Testis (tissue), 5 donors: ENCODE measurements at places on chromosomes 7 and 10. TPM values are rescaled to one million over a fixed set of nuclear protein-coding genes. Genes with fewer than 3 reads are reported as not detected.
A peak's percentile ranks its signal among the peaks of the same experiment; 100 is the strongest.

The FEZF1 gene
- total RNA-seq: 5.6 TPM

The TMEM243 gene
- total RNA-seq: 26.3 TPM

The SEPHS1 gene
- 41.7 TPM for total RNA-seq

DNA sequence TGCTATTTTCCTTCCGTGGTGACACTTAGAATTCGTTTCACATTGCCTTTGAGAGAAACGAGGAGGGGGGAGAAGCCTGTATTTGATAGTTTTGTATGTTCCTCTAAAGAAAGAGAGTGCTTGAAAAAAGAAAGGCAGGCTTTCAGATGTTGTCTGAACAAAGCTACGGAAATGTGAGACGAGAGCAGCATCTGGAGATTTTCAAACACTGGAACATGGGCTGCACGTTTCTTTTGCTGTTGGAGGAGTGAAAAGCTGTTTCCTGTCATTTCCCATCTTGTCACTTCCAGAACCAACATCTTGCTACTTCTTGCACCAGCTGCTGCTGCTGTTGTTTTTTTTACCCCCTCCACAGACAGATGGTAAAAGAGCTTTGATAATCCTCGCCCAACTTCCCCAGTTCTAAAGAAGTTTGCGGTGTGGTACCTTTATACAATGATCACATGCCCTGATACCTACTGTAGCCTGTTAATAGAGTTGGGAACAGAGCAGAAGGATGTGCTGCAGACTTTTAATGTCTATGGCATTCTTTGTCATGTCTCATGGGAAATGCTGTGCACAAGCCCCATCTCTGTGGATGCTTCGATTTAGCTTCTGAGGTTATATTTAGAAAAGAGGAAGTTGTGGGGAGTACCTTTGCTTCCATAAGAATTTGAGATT, 408.1 kb downstream of the AUTS2 start:
- DNase-seq: no peak

GRCh38 chr7:134458341-134458805, 527 bp downstream of the AKR1B1 start:
- peak; percentile 70 for DNase-seq

DNA sequence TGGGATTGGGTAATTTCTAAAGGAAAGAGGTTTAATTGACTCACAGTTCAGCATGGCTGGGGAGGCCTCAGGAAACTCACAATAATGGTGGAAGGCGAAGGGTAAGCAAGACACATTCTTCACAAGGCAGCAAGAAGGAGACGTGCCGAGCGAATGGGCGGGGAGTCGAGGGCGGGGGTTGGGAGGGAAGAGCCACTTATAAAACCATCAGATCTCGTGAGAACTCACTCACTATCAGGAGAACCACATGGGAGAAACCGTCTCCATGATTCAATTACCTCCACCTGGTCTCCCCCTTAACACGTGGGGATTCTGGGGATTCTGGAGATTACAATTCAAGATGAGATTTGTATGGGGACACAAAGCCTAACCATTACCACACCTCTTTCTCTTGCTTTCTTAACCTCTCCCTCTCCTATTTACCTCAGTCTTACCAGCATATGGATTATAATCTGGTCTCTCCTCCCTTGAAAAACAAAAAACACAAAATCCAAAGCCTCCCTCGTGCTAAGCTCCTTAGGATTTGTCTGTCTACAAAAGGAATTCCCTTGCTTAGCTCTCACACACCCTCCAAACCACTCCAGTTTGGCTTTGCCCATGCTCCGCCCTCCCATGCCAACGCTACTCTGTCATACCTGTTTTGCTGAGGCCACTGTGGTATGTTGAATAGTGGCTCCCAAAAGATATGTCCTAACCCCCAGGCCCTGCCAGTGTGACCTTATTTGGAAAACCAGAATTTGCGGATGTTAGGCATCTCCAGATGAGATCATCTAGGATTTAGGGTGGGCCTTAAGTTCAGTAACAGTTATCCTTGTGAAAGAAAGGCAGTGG, 19.6 kb upstream of the EFCAB10 start:
- DNase-seq: no peak

DNA sequence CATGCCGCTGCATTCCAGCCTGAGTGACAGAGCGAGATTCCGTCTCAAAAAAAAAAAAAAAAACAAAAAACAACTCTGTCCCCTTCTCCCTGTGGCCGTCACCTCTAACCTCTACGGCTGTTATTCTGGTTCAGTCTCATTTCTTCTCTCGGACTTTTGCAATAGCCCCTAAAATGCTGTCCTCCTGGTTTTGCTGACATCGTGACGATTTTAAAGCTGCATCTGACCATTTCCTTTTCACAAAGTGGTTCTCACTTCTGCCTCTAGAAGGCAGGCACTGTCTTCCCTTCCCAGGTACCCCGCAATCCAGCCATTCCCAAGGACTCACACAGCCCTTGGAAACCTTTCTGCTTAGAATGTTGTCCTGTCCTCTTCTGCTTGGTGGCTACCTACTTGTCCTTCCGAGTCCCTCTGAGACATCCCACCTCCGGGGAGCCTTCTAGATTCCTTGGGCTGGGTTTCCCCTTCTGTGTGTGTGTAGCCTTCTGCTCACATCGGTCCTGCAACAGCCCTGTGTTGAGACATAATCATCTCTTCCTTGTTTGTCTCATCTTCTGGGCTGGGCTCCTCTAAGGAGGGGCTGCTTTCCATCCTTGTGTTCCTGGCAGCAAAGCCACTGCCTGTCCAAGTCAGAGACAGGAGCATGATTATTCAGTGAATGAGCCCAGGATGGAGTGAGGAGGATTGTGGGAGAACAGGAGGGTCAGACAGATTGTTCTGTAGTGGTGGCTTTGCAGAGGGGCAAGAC, 83.1 kb downstream of the GRK5 start:
- DNase-seq: no peak

DNA sequence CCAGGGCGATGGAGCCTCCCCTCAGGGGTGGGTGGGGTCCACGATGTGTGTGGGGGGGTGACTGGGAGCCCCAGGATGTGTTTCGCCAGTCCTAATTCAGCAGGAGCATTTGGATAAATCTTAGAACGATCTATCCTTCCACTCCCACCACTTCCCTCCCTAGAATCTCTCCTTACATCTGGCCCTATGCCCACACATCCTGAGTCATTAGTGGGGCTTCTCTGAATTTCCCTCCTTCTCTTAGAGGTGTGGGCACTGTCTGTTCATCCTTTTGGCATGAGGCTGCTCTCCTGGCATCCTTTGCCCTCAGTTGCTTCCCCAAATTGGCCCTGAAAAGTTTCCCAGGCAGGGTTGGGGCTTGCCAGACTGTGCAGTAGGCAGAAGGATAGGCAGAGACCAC, 1.6 kb downstream of the GHRHR start:
- DNase-seq: no peak

- peak; percentile 54 for DNase-seq
These were observed 63.6 kb upstream of the BMPER start for GRCh38 chr7:33841705-33842129.

GRCh38 chr7:116740755-116741462, 68.9 kb downstream of the MET start:
- no peak for DNase-seq

DNA sequence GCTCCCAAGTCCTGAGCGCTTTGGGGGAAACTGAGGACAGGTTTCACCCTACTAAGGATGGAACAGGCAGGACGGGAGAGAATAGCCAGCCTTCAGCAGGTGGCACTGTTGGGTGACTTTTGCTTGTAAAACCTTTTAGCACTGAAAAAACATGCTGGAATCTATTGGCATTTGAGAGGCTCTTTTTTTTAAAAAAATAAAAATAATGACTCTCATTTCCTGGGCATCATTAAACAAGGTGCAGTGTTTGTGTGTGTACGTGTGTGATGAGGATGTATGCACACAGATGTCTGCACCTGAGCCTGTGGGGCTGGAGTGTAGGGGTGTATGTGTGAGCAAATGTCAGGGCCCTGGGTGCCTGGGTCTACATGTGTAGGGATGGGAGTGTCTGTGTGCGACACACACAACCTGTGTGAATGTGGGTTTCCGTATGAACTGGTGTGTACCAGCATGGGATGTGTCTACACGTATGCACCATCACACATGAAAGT, 177.9 kb downstream of the RPS24 start:
- DNase-seq: peak; percentile 38

GRCh38 chr7:152907042-152907761, 147.7 kb downstream of the ACTR3B start:
- DNase-seq: no peak

DNA sequence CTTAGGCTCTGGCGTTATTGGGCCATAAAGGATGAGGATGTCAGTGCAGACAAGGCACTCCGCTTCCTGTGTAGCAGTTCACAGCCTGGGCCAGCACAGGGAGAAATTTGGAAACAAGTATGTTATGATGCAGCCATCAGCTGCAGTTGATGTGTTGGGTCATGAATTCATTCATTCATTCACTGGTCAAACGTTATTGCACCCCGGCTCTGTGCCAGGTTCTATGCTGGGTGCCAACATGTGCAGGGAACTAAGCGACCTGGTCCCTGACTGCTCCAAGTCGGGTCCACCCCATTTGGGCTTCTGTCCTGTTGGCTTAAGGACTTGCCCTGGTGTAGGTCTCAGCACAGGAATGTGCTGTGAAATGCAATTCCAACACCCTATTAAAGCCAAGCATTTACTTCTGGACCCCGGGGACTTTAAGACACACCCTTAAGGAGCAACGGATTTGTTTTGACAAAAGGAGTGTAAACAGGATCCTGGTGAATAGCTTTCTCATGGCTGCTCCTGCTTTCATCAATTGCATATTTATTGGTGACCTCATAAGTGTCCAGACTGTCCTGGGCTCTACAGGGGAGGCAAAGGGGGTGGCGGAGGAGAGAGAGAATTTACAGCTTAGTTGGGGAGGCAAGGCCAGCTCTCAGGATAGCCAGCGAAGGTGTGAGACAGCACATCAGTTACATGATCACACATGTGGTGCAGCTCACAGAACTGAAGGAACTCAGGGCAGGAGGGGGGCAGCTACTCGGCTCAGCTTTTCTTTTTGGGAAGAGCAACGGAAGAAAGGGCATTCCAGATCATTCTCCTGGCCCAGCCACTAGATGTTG, 158.6 kb downstream of the GRK5 start:
- DNase-seq: no peak

DNA sequence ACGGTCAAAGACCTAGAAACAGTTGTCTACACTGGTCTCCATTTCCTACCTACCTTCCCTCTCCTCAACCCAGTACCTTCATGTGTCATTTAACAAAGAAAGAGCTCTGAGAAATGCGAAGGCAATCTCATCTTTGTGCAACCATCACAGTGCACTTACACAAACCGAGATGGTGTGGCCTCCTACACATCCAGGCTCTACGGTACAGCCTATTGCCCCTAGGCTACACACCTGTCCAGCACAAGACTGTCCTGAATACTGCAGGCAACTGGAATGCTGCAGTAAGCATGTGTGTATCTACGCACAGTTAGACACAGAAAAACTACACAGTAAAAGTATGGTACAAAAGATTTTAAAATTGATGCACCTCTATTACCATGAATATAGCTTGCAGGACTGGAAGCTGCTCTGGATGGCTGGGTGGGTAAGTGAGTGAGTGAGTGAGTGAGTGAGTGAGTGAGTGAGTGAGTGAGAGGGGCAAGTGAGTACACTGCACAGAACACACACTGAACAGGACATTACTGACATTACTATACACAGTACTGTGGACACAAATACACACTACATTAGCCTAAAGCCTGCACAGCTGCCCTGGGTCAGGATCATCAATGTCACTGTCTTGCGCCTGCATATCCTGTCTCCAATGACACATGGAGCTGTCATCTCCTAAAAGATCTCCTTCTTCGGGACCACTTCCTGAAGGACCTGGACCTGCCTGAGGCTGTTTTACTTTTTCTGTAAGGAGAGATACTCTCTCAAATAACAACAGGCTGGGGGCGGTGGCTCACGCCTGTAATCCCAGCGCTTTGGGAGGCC, 18.5 kb downstream of the ITGB1 start:
- DNase-seq: no peak

DNA sequence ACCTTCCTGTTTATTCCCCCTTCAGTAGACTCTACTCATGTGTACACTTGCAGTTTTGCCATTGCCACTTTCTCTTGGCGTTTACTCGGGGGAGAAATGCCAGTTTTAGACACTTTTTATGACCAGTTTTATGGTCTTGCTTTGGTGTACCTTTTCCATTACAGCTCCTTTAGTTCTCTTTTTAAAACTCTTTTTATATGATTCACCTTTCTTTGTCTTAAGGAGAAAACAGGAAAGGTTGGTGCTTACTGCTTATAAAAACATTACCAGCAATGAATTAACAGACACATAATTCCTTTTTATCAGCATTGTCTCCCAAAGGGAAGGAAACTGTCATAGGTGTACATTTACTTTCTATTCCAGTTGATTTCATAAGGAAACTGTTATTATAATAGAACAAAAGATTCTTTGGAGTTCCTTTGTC, 11.9 kb downstream of the TSPAN13 start:
- no peak for DNase-seq
